ENCODE measurements at places on chromosomes 5 and 9.

DNA sequence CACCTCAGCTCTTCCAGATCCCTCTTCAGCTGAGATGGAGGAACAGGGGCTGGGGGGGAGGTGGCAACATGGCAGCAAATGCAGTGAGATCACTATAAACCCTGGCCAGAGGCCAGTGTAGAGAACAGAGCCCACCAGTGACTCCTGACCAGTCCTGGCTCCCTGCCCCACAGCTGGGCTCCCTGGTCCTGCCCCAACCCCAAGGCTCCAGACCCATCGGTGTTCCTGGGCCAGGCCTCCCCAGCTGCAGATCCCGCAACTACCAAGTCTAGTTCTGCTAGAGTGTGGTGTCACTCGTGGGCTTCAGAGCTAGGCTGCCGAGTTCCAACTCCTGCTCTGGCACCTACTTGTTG lies 16.8 kb downstream of the AKNA start:
- no peak for DNase-seq

GRCh38 chr5:161286066-161286655 lies 260.4 kb downstream of the GABRB2 start:
- no peak for DNase-seq

GRCh38 chr5:6583049-6583880 lies 49.6 kb downstream of the NSUN2 start:
- DNase-seq: peak; percentile 74

- peak; percentile 33 for DNase-seq
Observed at GRCh38 chr9:76704593-76705204, 59.5 kb upstream of the PCA3 start.

DNA sequence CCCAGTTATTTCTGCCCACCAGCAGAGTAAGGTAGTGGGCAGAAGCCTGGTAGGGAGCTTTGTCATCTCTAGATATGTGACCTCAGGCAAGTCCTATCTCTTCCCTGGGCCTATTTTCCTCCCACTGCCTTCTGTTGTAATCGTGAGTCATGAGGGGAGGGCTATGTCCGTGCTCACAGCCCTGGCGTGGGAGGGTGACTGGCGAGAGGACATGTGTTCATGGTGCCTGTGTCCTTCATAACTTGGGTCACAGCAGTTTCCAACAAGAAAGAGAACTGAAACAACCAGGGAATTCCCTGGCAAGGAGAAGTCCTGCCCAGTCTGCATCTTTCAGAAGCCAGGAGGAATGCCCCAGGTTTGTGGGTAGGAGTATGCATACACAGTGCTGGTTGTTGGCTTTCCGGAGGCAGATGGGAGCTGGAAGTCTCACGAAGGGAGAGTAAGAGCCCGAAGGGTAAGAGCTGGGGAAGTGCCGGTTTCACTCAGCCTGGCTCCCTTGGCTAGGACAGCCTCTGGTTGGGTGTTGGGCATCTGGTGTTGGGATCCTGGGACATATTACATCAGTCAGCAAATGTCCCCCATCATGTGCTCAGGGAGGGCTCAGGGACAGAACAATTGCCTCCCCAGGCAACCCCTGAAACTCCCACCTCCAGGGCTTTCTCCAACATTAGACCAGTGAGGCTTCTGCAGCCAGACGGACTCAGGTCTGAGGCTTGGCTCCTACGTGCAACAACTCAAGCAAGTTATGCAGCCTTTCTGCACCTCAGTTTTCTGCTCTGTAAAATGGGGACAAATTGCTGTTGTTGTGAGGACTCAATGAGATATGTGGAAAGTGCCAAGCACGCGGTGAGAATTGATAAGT lies 4.3 kb upstream of the TIFAB start:
- peak; percentile 47 for DNase-seq

- peak; percentile 21 for DNase-seq
Observed at GRCh38 chr9:2086971-2087370, 71.8 kb downstream of the SMARCA2 start.

DNA sequence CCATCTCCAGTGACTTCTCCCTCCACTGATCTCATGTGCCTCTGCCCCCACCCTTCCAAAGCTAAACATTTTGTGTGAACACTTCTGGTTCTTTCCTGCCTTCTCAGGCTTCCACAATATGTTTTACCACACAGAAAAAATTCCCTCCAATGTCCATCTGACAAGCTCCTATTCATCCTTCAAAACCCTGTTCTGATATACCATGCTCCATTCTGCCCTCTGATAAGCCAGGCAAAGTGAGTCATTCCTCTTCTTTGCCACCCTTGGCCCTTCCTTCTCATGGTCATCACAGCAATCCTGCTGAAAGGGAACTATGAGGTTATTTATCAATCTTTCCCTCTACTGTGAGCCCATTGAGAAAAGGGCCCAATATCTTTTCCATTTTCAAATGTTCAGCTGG lies 97.6 kb downstream of the BARX1 start:
- DNase-seq: no peak

GRCh38 chr9:87656485-87656884 lies 69.4 kb upstream of the CTSL start:
- DNase-seq: no peak

- DNase-seq: no peak
Observed at GRCh38 chr5:68192679-68193060, 22.9 kb upstream of the PIK3R1 start.

DNA sequence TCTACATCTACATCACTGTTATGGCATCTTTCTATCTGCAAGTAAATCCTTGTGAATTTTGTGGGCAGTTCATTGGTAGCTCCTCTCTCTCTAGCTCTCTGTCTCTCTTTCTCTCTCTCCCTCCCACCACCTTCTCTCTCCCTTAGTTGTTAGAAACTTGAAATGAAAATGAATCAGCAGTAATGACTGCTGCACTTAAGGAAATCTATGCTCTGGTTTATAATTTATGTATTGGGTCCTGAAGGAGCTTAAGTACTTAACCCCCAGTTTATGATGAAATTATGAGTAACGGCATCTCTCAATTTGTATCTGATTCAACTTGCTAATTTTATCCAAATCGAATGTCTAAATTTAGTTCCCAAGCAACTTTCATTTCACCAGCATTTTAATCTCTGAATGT lies 52.0 kb upstream of the PTGER4 start:
- no peak for DNase-seq

- DNase-seq: peak; percentile 16
Observed at GRCh38 chr5:66494437-66494836, 101.8 kb upstream of the MAST4 start.

DNA sequence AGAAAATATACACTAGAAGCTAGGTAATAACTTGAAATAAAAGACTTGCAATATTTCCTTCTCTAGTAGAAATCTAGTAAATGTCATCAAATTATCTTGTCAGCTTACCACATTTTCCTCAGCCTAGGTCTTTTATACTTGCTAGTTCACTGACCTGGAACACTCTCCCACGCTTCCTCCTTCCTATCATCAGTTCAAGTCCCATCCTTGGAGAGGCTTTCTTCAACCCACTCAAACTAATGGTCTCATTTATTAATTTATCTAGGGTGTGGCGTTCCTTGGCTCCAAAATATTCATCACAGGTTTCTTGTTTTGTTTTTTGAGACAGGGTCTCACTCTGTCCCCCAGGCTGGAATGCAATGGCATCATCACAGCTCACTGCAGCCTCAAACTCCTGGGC lies 2.9 kb downstream of the FAM13B start:
- no peak for DNase-seq

Measured in GM13977 (cell line).